ENCODE measurements at places on chromosomes 1 and 21.

DNA sequence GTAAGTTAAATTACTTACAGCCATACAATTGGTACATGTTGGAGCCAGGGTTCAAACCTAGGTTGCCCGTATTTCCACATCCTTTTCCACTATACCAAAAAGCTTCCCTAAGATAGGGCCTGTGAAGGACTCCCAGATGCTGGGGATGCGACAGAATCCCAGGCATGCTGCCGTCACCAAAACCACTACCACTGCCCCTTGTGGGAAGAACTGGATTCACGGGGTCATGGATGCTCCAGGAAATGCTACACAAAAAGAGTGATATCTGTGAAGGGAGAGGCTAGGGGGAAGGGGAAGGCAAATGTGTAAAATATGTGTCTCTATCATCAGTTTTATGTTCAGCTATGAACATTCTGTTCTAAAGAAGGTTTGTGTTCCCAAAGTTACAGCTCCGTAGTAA lies 133.9 kb upstream of the IVNS1ABP start:
- DNase-seq: no peak

GRCh38 chr1:99768104-99768503 lies 1.7 kb upstream of the FRRS1 start:
- DNase-seq: peak; percentile 89

DNA sequence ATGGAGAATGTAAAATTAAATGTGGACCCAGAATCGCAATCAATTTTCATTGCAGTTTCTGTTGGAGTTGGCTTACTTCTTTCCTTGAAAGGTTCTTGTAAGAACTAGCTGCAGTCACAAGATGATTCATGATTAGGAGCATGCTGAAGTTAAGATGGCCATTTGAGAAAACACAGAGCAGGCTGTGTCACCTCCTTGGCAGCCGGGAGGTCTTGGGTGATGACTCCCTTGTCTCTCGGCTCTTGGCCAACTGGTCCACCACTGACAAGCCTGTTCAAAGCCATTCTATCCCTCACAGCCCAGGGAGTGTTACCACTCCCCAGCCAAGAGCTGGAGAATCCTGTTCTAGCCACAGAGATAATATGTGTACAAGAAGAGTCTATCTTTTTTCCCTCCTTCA lies 40.6 kb downstream of the OPTC start:
- no peak for DNase-seq

GRCh38 chr1:234879147-234880080 lies 249.2 kb downstream of the TOMM20 start:
- DNase-seq: peak; percentile 53

- no peak for DNase-seq
These were observed 30.0 kb downstream of the PRRC2C start for GRCh38 chr1:171515299-171515698.

DNA sequence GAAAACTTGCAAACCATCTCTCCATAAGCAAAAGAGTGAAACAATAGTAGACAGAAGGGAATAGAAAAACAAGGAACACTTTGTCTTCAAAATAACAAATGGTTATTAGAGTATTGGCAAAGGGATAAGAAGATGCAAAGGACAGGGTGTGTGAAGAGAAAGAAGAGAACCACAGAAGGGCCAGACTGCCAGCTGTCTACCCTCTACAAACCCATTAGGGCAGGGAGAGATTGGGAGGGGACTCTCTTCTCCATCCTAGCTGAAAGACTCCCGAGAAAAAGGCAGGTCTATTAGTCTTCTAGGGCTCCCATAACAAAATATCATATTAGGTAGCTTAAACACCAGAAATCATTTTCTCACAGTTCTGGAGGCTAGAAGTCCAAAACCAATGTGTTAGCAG lies 292.8 kb downstream of the PTBP2 start:
- no peak for DNase-seq

- no peak for DNase-seq
These were observed 83.7 kb upstream of the VAMP3 start for GRCh38 chr1:7687411-7687810.

GRCh38 chr1:55400508-55400907 lies 185.3 kb upstream of the USP24 start:
- no peak for DNase-seq

DNA sequence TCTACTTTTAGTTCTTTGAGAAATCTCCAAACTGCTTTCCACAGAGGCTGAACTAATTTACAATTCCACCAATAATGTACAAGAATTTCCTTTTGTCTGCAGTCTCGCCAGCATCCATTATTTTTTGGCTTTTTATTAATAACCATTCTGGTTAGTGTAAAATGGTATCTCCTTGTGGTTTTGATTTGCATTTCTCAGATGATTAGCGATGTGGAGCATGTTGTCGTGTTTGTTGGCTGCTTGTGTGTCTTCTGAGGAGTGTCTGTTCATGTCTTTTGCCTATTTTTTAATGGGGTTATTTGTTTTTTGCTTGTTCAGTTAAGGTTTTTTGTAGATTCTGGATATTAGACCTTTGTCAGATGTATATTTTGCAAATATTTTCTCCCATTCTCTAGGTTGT lies 131.5 kb downstream of the MAST2 start:
- no peak for DNase-seq

DNA sequence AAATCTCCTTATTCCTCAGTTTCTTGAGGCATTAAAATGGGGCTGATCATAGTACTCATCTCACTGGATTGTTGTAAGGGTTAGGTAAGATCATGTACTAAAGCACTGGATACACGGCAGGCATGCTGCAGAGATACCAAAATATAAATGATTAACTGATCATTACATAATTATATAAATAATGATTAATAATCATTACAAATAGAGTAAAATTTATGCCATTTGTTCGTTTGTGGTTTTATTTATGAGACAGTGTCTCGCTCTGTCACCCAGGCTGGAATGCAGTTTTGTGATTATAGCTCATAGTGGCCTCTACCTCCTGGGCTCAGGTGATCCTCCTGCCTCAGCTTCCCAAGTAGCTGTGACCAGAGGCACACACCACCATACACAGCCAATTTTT lies 140.7 kb downstream of the HHAT start:
- DNase-seq: no peak

DNA sequence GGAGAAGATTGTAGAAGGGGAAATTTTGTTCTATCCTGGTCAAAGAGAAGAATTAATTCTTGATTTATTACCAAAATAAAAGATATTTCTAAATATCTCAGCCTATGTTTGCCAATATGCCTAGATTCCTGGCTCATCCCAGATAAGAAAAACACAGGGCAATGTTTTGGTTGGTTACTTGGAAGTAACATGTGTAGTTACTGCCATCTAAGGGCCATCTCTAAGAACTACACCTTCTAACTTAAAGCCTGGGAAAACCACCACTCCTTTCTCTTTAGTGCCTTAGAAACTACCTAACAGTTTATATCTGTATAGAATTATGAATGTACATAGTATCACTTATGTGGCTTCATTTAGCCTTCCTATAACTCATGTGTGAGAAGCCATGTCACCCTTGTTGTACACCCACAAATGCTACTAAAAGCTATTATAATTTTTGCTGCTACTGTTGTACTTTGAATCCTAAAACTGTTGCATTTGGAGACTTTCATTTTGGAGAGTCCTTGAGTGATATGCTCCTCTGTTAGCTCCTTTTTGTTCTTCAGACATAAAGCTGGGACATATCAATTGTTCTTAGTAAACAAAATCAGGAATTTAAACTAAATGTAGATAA lies 4.5 kb downstream of the AIM2 start:
- peak; percentile 86 for DNase-seq

DNA sequence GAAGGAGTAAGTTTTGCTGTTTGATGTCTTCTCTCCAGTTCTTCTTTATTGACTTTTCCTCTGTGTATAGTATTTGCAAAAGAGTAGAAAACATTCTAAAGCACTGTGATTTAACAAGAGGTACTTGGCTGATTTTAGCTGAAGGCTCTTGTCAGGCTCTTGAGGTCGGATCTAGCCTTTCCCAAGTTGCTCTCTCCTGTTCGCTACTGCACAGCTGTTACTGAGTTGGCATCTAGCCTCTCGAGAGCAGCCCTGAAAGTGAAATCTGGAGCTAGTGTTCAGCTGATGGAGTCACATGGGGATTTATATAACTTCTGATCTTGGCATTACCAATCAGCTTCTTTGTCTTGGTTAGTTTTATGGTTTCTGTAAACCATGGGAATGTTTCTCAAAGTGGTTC lies 193.1 kb downstream of the RYR2 start:
- no peak for DNase-seq

GRCh38 chr1:19154876-19155275 lies 55.2 kb downstream of the UBR4 start:
- no peak for DNase-seq

DNA sequence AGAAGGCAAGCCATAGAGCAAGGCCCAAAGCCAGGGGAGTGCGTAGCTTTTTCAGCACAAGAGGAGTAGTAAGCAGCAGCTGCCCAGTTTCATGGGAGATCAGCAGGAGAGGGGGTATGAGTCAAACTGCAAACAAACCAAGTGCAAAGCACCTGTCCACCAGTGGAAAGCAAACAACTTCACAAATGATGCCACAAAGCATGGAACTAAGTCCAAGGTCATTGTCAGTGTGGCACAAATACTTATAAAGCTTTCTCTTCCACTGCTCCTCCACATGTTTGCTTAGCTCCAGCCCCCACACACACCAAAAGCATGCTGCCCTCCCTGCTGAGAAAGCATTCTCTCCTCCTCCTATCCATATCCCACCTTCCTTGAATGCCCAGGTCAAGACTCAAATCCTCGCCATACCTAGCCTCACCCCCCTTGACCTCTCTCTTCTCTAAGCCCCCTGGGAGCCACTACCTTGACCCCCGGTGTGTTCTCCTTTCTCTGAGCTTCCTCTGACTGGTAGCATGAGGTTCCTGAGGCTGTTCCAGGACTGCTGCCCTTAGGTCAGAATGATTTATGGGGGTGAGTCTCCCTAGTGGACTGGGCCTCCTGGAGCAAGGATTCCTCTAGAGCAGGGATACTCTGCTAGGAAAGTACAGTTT lies 70.4 kb downstream of the DMAP1 start:
- DNase-seq: no peak
